ENCODE measurements at places on chromosomes 6 and 20.

DNA sequence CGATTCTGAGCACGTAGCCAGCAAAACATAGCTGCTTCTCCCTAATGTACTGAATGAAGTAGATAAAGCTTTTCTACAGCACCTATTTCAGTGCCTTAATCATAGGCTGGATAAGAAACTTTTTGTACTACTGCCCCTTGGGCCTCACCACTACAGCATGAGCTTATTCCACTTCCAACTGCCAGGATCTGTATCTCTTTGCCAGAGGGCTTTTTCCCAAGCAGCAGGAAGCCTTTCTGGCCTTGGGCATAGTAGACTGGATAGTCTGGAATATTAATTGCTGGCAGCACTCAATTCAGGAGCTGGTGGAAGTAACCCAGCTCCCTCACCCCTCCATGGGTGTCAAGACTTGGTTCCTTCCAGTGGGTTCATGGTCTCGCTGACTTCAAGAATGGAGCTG, 43.6 kb downstream of the ANKEF1 start:
- no peak for DNase-seq

DNA sequence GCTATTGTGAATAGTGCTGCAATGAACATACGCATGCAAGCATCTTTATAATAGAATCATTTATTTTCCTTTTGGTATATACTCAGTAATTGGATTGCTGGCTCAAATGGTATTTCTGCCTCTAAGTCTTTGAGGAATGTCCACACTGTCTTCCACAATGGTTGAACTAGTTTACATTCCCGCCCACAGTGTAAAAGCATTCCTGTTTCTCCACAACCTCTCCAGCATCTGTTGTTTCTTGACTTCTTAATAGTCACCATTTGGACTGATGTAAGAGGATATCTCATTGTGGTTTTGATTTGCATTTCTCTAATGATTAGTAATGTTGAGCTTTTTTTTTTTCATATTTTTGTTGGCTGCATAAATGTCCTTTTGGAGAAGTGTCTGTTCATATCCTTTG, 208.7 kb downstream of the PHF3 start:
- DNase-seq: no peak

DNA sequence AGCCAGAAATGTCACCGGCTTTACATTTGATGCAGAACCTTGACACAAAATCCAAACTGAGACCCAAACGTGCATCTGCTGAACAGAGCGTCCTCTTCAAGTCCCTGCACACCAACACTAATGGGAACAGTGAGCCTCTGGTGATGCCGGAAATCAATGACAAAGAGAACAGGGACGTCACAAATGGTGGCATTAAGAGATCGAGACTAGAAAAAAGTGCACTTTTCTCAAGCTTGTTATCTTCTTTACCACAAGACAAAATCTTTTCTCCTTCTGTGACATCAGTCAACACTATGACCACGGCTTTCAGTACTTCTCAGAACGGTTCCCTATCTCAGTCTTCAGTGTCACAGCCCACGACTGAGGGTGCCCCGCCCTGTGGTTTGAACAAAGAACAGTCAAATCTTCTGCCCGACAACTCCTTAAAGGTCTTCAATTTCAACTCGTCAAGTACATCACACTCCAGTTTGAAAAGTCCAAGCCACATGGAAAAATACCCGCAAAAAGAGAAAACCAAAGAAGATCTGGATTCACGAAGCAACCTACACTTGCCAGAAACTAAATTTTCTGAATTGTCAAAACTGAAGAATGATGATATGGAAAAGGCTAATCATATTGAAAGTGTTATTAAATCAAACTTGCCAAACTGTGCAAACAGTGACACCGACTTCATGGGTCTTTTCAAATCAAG, 108.4 kb downstream of the RTN4IP1 start:
- DNase-seq: no peak

DNA sequence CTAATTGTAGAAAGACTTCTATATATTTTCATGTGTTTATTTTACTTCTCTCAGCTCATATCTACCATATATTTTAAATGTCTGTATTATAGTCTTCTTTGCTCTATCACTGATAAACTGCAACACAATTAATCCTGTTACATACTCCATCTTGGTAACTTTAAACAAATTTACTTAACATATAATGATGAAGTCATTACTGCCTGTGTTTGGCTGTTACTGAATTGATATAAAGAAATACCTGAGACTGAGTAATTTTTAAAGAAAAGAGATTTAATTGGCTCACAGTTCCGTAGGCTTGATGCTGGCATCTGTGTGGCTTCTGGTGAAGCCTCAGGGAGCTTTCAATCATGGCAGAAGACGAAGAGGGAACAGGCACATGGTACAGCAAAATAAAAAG, 1480.4 kb downstream of the HACE1 start:
- DNase-seq: no peak

DNA sequence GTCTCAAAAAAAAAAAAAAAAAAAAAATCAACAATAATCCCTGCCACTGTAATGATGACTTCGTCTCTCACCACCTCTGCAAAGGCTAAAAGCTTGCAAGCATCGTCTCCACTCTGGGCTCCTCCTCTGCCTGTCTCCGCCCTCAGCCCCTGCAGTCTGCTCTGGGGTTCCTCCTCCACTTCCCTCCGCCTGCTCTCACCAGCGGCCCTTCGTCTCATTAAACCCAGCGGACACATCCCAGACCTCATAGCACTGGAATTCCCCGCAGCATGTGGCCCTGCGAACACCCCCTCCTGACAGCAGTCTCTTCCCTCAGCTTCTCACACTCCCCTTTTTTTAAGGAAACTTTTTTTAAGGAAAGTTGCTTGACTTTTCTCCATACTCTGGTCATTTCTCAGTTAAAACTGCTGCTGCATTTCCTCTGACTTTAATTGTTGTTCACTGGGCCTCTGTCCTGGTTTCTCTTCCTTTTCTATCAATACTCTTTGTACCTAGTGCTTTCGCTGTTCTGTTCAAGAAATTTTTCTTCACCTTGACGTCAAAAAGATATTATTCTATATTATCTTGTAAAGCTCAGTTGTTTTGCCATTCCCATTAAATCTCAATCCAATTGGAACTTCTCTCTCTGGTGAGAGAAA, 70.9 kb upstream of the PLEKHG1 start:
- DNase-seq: no peak

DNA sequence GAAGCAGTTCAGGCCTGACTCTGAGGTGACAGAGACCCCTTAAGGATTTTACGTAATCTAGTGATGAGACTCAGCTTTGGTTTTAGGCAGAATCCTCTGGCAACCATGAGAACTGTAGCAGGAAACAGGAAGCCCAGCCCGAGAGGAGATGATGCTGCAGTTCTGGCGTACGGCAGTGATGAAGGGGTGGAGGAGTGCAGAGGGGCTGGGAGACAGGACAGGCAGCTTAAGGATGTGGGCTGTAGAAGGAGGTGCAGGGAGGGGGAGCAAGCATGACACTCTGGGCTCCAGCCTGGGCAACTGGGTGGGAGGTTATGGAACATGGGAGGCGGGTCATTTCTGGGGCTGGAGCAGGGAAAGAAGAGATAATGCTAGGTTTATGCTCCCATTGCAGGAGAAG, 67.1 kb downstream of the LRFN2 start:
- DNase-seq: no peak

Data from activated naive CD4-positive, alpha-beta T cell (primary cell).